Osteocyte (in vitro differentiated cells): ENCODE measurements at places on chromosomes 1 and 21. TPM values are rescaled to one million over a fixed set of nuclear protein-coding genes. Genes with fewer than 3 reads are reported as not detected.

DNA sequence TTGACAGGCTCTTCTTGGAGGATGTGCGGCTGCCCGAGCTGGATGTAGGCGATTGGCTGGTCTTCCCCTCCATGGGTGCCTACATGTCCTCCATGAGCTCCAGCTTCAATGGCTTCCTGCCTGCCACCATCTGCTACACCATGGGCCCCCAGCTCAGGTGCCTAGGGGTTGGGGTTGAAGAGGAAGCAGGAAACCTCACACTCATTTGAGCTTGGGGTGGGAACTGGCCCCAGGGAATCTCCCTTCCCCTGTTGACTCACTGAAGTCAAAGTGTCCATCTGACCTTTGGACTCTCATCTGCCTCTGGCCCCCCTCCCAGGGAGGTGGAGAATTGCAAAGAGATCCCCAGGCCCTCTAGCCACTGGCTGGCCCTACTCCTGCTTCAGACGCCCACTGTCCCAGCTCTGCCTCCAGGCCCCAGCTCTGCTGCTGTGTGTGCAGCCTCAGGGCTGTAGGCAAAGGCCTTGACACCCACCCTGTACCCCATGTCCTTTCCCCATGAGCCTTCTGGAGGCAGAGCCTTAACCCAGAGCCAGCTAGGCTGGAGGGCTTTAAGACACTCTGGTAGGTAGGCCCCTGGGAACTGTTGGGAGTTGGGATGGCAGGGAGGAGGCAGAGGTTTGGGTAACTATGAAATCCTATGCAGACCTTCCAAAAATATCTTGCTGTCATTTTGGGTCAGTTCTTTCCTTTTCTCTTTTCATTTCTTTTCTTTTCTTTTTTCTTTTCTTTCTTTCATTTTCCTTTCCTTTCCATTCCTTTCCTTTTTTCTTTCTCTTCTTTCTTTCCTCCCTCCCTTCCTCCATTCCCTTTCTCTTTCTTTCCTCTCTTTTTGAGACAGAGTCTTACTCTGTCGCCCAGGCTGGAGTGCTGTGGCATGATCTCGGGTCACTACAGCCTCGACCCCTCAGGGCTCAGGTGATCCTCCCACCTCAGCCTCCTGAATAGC is 66.9 kb upstream of the TINAGL1 start:
- H3K4me1 ChIP-seq: no peaks in the 10 kb centered on the region
- no peak overlapping the region for H3K4me3 ChIP-seq
- H3K27ac ChIP-seq: no peak overlapping the region
- H3K27me3 ChIP-seq: peaks cover 42% of the 10 kb centered on the region

- H3K27ac ChIP-seq: peak overlapping the region; percentile 82
- H3K4me1 ChIP-seq: peaks cover 42% of the 10 kb centered on the region
- no peaks in the 10 kb centered on the region for H3K27me3 ChIP-seq
- H3K36me3 ChIP-seq: peaks cover 9% of the 10 kb centered on the region
Observed at GRCh38 chr1:32349211-32349708, 13.0 kb downstream of the FAM229A start.

AADACL3 gene
- not detected in 2 replicates for total RNA-seq

PROX1 gene
- 0.32 and 0.81 TPM in 2 replicates for total RNA-seq

- peaks cover 11% of the 10 kb centered on the region for H3K27me3 ChIP-seq
- H3K4me3 ChIP-seq: no peak overlapping the region
- no peak for DNase-seq
- no peaks in the 10 kb centered on the region for H3K36me3 ChIP-seq
- no peak overlapping the region for H3K27ac ChIP-seq
- H3K4me1 ChIP-seq: no peaks in the 10 kb centered on the region
Observed at GRCh38 chr1:228778961-228779360, 43.7 kb downstream of the RHOU start.

OR2L2 gene
- total RNA-seq: 0.08 and 0.13 TPM in 2 replicates

- no peak overlapping the region for H3K4me3 ChIP-seq
- no peaks in the 10 kb centered on the region for H3K36me3 ChIP-seq
- no peak overlapping the region for H3K27ac ChIP-seq
- no peak for DNase-seq
- peaks cover 13% of the 10 kb centered on the region for H3K27me3 ChIP-seq
Observed at GRCh38 chr1:168774241-168774640, 45.2 kb upstream of the DPT start.

- no peak overlapping the region for H3K27ac ChIP-seq
- peaks cover 16% of the 10 kb centered on the region for H3K4me1 ChIP-seq
- peaks cover 2% of the 10 kb centered on the region for H3K36me3 ChIP-seq
- H3K4me3 ChIP-seq: no peak overlapping the region
- DNase-seq: no peak
Observed at GRCh38 chr1:208060215-208060869, 149.4 kb upstream of the CD34 start.

LCE2A gene
- not detected in 2 replicates for total RNA-seq

XCL2 gene
- not detected in 2 replicates for total RNA-seq

- peaks cover 4% of the 10 kb centered on the region for H3K27me3 ChIP-seq
- H3K27ac ChIP-seq: peak overlapping the region; percentile 64
- no peak overlapping the region for H3K4me3 ChIP-seq
- DNase-seq: no peak
Observed at GRCh38 chr1:154730986-154731489, 123.1 kb upstream of the ADAR start.

DNA sequence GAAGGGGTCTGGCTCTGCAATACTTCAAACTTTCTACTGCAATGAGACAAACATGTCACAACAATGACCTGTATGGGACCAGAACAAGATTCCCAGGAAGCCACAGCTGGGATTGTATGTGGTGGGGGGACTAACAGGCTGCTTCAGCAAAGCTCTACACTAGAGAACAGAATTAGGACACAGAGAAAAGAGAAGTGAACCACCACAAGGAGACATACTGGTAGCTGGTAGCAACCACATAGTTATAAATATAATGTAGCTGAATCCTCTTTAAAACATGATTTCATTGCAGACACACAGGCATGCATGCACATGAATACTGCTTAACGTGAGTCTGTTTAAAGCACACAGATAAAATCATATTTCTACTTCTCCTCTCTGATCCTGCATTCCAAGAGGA is 3.5 kb upstream of the ILDR2 start:
- peaks cover 11% of the 10 kb centered on the region for H3K4me1 ChIP-seq
- no peak for DNase-seq
- no peak overlapping the region for H3K4me3 ChIP-seq
- no peaks in the 10 kb centered on the region for H3K36me3 ChIP-seq
- H3K27ac ChIP-seq: no peak overlapping the region
- peaks cover 49% of the 10 kb centered on the region for H3K27me3 ChIP-seq

NCAM2 gene
- total RNA-seq: 121 and 135 TPM in 2 replicates

OR2T11 gene
- total RNA-seq: not detected in 2 replicates

DNA sequence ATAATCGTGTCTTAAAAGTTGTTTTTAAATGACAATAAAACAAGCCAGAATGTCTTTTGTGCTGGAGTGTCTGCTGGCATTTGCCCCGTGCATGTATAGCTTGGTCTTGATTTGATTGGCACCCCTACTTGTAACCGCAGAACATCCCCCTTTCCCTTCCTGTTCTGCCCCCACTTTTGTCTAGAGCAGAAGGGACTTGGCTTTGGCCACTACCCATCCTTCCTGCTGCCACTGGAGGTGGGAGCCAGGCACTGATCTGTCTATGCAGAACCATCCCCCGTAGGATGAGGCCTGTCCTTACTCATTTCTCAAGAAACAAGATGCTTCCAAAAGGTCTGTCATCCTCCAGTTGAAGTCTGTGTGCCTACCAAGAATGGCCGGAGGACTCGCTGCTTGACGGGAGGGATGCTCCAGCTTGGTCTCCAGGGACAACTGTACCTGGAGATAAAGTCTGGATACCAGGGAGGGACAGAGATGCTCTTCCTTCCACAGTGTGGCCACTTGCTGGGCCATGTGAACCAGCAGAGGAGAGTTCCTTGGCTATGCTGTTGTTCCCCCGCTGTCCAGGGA is 1.1 kb upstream of the SLC27A3 start:
- DNase-seq: no peak
- H3K4me3 ChIP-seq: no peak overlapping the region
- peaks cover 13% of the 10 kb centered on the region for H3K36me3 ChIP-seq
- H3K4me1 ChIP-seq: peaks cover 23% of the 10 kb centered on the region
- H3K27me3 ChIP-seq: no peaks in the 10 kb centered on the region
- no peak overlapping the region for H3K27ac ChIP-seq
